ENCODE measurements at places on chromosomes 6 and 20.

DNA sequence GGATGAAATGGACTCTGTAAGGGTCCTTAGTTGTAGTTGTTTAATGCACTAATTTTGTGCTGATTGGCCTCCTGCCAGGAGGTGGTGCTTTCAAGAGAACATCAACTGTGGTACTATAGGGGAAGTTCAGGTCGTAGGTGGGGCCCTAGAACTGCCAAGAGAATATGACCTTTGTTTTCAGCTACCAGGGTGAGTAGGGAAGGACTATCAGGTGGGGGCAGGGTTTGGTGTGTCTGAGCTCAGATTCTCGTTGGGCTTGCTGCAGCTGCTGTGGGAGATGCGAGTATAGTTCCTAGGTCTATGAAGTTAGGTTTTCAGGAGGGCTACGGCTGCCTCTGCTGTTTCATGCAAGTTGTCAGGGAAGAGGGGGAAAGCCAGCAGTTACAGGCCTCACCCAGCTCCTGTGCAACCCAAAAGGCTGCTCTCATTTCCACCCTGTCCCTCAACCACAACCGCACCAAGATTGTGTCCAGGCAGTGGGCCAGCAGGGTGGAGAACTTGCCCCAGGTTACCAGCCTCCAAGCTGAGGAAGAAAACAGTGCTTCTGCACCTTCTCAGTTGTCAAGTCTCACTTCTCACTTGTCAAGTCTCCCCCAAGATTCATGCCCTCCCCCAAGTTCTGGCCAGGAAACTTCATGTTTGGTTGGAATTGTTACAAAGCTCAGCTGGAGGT is 626.5 kb upstream of the MAP3K7 start:
- no peak for ATAC-seq

- no peak for ATAC-seq
Measured at GRCh38 chr6:116352515-116353471, 18.0 kb upstream of the DSE start.

- no peak for ATAC-seq
Measured at GRCh38 chr20:20358801-20359200, 9.1 kb upstream of the INSM1 start.

DNA sequence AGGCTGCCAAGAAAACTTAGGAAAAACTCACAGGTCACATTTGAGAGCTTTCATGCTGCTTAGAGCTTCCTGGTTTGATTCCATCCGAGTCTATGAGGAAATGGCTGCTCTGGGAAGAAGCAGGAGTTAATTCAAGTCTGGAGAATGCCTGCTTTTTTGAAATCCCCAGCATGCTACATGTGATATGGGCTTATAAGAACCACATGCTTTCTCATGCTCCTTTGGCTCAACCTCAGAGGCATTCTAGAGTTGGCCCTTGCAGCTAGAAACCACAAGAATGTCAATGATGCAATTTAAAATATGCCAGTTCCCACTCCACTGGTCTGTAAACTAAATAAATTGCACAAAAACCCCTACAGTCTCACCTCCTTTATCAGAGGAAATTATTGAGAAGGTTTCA is 142.9 kb upstream of the OLIG3 start:
- ATAC-seq = peak; percentile 39

- no peak for ATAC-seq
Measured at GRCh38 chr6:12010635-12011275, 1.4 kb upstream of the HIVEP1 start.

DNA sequence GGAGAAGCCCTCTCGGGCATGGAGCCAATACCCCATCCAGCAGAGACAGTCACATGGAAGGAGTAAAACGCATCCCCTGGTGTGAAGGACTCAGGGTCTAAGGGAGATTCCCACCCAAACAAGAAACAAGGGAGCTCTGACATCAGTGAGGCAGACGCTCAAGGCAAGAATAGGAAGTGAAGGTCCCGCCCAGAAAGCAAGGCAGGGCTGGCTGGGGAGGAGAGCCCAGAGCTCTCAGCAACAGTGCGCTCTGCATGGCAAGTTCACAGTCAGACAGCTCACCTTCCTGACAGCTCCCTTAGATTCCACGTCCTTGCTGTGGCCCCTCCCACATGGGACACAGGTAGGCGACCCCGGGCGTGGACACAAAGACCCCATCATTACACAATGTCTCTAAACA is 85.6 kb downstream of the TTLL2 start:
- no peak for ATAC-seq

DNA sequence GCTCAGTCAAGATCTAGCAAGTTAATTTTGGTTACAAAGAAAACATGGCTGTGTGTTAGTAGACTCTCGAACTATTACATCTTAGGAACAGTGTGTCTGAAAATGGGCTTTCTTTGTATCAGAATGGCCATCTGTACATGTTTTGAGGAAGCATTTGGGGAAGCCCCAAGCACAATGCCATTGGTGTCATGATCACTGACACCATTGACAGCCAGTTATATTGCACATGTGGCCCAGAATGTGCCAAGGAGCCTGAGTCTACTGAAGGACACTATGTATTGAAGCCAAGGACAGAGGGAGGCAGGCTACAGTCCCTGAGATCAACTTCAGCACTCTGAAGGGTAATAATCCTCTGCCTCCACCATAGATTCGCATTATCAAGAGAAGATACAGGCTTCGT is 12.6 kb upstream of the FAM50B start:
- no peak for ATAC-seq

GRCh38 chr6:8483650-8484049 is 48.3 kb upstream of the SLC35B3 start:
- ATAC-seq = no peak

- ATAC-seq = no peak
Measured at GRCh38 chr6:138514860-138515540, 15.7 kb upstream of the NHSL1 start.

DNA sequence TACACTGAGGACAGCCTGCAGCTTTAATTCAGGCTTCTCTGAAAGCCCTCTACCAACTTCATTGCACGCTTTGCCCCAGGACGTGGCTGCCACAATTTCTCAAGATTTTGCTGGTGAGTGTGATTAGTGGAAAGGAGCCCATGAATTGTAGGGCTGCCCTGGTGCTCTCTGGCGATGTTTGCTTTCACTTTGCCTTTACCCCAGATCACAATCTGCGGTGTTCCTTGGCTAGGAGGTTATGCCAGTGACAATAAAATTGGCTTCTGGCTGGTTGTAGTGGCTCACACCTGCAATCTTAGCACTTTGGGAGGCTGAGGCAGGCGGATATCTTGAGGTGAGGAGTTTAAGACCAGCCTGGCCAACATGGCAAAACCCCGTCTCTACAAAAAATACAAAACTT is 139.3 kb downstream of the FOXC1 start:
- ATAC-seq = no peak

GRCh38 chr6:154161689-154162088 is 122.6 kb downstream of the OPRM1 start:
- ATAC-seq = no peak

- no peak for ATAC-seq
Measured at GRCh38 chr6:75472885-75473284, 20.7 kb downstream of the FILIP1 start.

DNA sequence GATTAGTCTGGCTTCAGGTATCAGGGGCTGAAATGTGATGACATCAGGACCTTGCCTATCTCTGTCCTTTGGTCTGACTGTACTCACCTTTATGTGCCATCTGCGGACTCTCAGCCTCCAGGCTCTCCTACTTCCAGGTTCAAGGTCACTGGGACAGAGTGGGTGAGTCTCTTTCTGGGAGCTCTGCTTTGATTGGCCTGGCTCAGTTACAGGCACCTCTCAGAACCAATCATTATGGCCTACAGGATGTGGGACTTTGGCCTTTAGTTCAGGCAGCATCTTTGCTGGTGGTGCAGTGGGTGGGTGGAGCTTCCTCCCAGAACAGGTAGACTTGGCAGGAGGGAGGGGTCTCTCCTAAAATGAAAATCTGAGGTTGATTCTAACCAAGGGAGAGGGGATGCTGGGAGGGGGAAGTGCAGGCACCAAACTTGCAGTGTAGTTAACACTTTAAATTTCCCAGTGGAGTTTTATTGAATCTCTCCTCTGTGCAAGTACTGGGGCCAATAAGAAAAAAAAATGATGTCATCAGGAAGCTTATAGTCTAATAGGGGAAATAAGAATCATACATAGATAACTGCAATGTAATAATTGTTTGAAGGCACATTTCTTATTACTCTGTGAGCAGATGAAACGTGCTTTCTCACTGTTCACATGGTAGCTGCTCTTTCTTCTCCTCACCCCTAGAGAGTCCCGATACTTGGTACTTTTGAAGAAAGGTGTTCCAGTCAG is 53.4 kb downstream of the SLC24A3 start:
- no peak for ATAC-seq

DNA sequence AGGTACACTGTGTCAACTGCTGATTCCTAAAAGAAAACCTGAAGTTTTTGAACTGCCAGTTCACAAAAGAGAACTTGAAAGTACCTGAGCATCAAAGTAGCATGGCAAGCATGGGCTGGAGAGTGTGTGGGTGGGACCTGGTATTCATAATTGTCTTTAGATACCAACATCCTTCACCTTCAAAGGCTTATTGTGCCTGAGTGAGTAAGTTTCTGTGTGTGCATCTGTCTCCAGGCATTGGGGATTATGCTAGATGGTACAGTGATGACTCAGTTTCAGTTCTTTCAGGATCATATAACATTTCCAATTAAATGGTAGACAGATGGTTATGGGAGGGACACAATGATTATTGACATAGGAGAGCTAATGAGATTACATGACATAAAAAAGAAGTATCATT is 238.5 kb downstream of the ZFAND3 start:
- ATAC-seq = peak; percentile 98

GRCh38 chr6:135116571-135116970 is 61.9 kb upstream of the HBS1L start:
- no peak for ATAC-seq

GRCh38 chr20:23165307-23165750 is 79.2 kb upstream of the CD93 start:
- no peak for ATAC-seq

GRCh38 chr6:108051481-108051880 is 23.1 kb downstream of the OSTM1 start:
- ATAC-seq = no peak

DNA sequence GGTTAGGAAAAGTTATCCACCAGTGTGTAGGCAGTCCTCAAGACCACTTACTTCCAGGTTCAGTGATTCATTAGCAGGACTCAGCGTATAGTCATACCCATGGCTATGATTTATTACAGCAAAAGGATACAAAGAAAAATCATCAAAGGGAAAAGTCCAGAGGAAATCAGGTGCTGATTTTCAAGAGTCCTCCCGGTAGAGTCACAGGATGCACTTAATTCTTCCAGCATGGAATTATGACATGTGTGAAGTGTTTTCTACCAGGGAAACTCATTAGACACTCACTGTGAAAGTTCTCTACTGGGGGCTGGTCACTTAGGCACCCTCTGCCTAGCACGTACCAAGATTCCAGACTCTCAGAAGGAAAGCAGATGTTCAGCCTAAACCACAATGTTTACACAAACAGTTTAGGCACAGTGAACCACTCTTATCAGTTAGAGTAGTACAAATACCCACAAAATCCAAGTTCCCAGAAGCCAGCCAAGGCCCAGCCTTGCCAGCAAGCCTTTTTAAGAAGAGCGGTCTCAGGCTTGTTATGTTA is 10.2 kb downstream of the WFDC3 start:
- ATAC-seq = no peak

- ATAC-seq = no peak
Measured at GRCh38 chr6:54377776-54378175, 69.5 kb downstream of the TINAG start.

DNA sequence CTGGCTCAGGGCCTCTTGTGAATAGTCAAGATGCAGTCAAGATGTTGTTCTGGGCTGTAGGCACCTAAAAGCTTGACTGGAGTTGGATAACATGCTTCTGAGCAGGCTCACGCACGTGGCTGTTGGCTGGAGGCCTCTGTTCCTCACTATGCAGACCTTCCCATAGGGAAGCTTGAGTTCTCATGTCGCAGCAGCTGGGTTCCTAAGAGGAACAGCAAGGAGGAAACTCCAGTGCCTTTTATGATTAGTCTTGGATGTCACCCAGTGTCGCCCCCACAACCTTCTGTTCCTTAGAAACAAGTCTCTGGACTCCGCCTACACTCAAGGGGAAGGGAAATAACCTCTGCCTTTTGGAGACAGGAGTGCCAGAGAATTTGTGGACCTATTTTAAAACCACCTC is 210.7 kb downstream of the BCAS1 start:
- no peak for ATAC-seq

DNA sequence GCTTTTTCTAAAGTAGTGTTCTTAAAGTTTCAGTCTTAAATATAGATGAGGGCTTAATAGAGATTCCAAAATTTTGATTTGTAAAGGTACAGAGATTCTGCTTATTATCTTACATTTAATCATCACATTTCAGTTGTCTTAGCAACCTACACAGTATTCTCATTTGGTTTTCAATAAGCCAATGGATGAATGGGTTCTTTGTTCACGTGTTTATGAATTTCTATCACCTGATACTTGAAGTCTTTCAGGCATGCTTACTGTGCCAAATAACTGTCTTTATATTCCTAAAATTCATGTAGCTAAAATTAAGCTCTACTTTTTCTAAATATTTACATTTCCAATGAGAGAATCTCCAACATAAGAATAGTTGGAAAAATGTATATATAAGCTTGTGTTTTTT is 152.7 kb downstream of the EYA4 start:
- no peak for ATAC-seq

- no peak for ATAC-seq
Measured at GRCh38 chr6:120116343-120116742, 766.8 kb upstream of the MAN1A1 start.

DNA sequence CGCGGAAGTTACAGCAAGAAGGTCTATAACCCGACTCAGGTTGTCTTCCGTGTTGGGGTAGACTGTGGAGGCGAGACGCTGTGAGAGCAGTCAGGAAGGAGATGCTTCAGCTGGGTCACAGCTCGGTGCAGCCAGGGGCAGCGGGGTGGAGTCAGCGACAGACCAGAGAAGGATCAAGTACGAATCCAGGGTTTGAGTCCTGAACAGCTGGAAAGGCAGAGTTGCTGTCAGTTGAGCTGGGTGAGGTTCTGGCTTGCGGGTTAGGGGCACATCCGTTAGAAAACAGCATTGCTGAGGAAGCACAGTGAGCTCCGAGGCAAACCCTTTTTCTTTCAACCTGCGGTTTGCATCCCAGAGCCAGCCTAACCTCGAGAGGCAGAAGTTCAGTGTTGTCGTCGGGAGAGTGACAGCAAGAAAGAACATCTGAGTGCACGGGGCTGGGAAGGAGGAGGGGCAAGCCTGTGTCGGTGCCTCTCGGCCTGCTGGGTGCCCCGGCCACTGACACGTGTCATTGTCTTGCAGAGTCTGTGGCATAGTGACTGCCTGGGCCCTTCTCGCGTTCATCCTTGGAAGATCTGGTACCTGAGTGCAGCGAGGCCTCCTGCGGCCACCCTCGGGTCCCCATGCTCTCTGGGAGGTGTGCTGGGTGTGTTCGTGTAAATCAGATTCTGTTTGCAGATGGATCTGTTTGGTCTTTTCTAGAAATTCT is 20.0 kb downstream of the PNLDC1 start:
- ATAC-seq = no peak

DNA sequence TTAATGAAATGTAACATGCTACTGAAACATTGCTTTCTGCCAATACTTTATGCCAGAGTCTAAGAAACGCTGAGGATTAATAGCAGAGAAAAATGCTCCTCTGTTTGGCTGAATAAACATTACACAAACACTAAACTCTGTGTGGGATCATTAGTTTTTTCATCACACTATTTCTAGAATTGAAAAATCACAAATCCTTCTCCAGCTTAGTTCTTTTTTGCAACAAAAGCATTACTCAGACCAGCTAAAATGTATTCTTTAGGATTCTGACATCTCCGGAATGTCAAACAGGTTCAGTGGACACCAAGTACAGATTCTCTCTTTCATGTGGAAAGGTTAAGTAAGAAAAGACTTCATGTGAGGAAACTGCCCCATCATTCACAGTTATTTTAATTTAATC is 226.9 kb downstream of the SIM1 start:
- no peak for ATAC-seq

GRCh38 chr20:25525867-25526266 is 59.5 kb downstream of the NINL start:
- peak; percentile 45 for ATAC-seq

GRCh38 chr6:129440691-129441090 is 269.3 kb downstream of the ARHGAP18 start:
- peak; percentile 55 for ATAC-seq
